Uterus (tissue), 4 donors: ENCODE measurements at places on chromosomes 16 and 17. TPM values are rescaled to one million over a fixed set of nuclear protein-coding genes. Genes with fewer than 3 reads are reported as not detected.

GRCh38 chr16:68506331-68507053, 32.6 kb upstream of the ZFP90 start:
- DNase-seq: no peak
- H3K4me1 ChIP-seq: no peaks in the 10 kb centered on the region

GRCh38 chr17:78517421-78517820, 59.8 kb downstream of the DNAH17 start:
- H3K36me3 ChIP-seq: no peaks in the 10 kb centered on the region
- H3K4me3 ChIP-seq: no peak overlapping the region
- DNase-seq: no peak
- H3K27me3 ChIP-seq: no peaks in the 10 kb centered on the region
- H3K4me1 ChIP-seq: no peaks in the 10 kb centered on the region

- H3K27me3 ChIP-seq: no peaks in the 10 kb centered on the region
- no peak within 1 kb of the TSS for H3K27ac ChIP-seq
- no peaks in the 10 kb centered on the region for H3K4me1 ChIP-seq
- no peak within 1 kb of the TSS for H3K4me3 ChIP-seq
- H3K36me3 ChIP-seq: no peaks in the 10 kb centered on the region
Measured at GRCh38 chr16:10694830-10695229, at the start of gene TEKT5. TSS of gene TEKT5 (minus strand) at chr16:10694930. CDS start at chr16:10694873, 57 bp downstream.

TP53TG3F gene
- total RNA-seq: not detected

TBC1D16 gene
- 58.2 TPM for total RNA-seq

CIAPIN1 gene
- total RNA-seq: 9.7 TPM

NCOR1 gene
- total RNA-seq: 133 TPM
